ENCODE measurements at places on chromosomes 7 and 10.

DNA sequence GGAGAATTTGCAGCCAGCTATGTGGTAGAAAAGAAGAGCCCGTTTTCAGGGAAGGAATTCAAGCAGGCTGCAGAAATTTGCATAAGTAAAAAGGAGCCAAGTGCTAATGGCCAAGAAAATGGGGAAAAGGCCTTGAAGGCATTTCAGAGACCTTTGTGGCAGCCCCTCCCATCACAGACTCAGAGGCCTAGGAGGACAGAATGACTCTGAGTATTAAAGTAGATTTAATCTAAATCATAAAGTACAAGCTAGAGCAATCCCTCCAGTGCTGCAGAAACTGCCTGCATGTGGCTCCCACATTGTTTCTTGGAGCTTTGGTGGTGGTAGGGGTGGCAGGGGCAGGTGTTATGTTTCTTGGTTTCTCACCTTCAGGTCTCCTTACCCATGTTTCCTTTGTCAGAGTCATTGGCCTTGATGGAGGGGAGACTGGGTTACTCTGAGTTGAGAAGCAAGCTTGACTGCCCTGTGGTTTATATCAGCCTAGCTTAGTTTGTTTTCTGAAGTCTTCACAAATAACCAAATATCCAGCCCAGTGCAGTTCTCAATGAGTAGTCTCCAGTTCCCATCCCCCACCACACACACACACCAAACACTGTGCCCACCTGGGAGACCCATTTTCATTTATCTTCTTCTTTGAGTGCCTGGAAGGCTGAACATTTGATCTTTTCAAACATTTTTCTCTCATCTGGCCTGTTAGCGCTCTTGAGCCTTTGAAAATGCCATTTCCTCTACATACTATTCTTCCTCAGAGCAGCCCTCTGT is 34.5 kb downstream of the ITPRIP start:
- DNase-seq = no peak
- no peaks in the 10 kb centered on the region for H3K27me3 ChIP-seq
- H3K4me3 ChIP-seq = no peak overlapping the region
- peaks cover 41% of the 10 kb centered on the region for H3K4me1 ChIP-seq

DNA sequence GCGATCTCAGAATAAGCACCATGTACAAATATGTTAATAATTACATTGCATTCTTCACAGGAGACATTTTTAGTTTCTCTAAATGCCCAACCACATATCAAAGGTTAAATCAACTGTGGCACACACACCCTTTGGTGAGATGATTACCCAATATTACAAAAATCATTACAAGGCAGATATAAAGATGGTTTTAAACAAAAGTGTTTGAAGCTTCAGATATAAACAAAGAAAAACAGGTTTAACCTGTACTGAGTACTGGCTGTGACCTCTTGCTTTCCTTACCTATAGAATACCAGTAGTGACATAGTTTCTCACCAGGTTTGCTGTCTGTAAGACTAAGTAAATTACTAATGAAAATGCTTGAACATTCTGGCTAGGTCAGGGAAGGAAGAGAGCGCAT is 360.0 kb upstream of the IGFBP3 start:
- H3K27ac ChIP-seq = no peak overlapping the region
- H3K4me3 ChIP-seq = no peak overlapping the region
- H3K4me1 ChIP-seq = no peaks in the 10 kb centered on the region
- H3K27me3 ChIP-seq = no peaks in the 10 kb centered on the region

- no peaks in the 10 kb centered on the region for H3K36me3 ChIP-seq
- DNase-seq = no peak
- no peak overlapping the region for H3K4me3 ChIP-seq
- H3K27me3 ChIP-seq = no peaks in the 10 kb centered on the region
Observed at GRCh38 chr10:125102246-125102645, 58.1 kb downstream of the CTBP2 start.

- H3K27me3 ChIP-seq = no peaks in the 10 kb centered on the region
- no peak overlapping the region for H3K4me3 ChIP-seq
- no peak overlapping the region for H3K27ac ChIP-seq
- H3K4me1 ChIP-seq = no peaks in the 10 kb centered on the region
Observed at GRCh38 chr7:25517906-25518305, 289.6 kb upstream of the NPVF start.

- no peak overlapping the region for H3K27ac ChIP-seq
- H3K36me3 ChIP-seq = no peaks in the 10 kb centered on the region
- no peak for DNase-seq
Observed at GRCh38 chr10:45428611-45429510, 54.8 kb downstream of the ALOX5 start.

- H3K4me3 ChIP-seq = no peak overlapping the region
- no peak overlapping the region for H3K27ac ChIP-seq
- DNase-seq = no peak
- H3K4me1 ChIP-seq = peaks cover 30% of the 10 kb centered on the region
Observed at GRCh38 chr10:102424145-102424544, 3.5 kb downstream of the FBXL15 start.

DNA sequence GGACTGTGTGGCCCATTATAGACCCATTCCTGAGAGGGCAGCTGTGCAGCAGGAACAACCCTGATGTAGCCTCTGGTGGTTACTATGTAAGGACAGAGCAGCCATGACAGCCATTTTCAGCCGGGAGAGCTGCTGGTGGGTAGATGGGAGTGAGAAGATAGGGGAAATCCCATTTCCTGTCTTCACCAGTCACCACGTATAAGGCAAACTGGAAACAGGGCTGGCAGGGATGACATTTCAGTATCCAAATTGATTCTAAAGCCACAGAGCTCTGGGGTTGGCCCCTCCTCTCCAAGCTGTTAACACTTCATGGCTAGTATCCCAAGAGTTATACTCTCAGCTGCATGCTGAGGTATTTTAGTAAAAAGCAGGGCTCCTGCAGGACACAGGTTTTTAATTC is 15.2 kb upstream of the FZD1 start:
- H3K4me1 ChIP-seq = no peaks in the 10 kb centered on the region
- H3K27me3 ChIP-seq = no peaks in the 10 kb centered on the region
- H3K27ac ChIP-seq = no peak overlapping the region
- DNase-seq = no peak

- no peaks in the 10 kb centered on the region for H3K4me1 ChIP-seq
- no peak overlapping the region for H3K4me3 ChIP-seq
- DNase-seq = no peak
- no peak overlapping the region for H3K27ac ChIP-seq
- H3K27me3 ChIP-seq = no peaks in the 10 kb centered on the region
Observed at GRCh38 chr7:24035366-24036032, 248.5 kb upstream of the NPY start.

GRCh38 chr10:44334621-44335184 is 50.2 kb downstream of the CXCL12 start:
- no peak overlapping the region for H3K27ac ChIP-seq
- H3K36me3 ChIP-seq = no peaks in the 10 kb centered on the region
- no peak overlapping the region for H3K4me3 ChIP-seq
- no peak for DNase-seq
- no peaks in the 10 kb centered on the region for H3K27me3 ChIP-seq
- H3K4me1 ChIP-seq = no peaks in the 10 kb centered on the region
